Ascending aorta (tissue), 2 donors: ENCODE measurements at places on chromosomes 2 and 18. TPM values are rescaled to one million over a fixed set of nuclear protein-coding genes. Genes with fewer than 3 reads are reported as not detected.

DNA sequence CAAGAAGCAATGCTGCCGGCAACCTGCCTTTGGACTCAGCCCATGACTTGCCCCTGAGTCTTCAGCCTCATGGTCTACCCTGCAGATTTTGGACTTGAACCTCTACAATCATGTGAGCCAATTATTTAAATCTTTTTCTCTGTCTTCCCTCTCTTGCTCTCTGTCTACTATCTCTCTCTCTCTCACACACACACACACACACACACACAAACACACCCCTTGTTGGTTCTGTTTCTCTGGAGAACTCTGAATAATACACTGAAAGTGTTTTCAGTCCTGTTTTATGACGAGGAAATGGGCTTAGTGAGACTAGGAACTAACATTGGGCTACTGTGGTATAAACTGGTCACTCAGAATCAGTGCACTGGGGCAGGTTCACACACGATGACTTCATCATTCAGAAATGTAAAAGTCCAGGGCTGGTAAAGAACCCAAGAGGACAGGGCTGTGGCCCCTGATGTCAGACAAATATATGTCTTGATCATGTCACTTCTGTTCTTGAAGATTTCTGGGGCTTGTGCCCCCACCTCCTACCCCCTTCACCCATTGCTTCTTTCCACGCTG is 266.1 kb upstream of the SIX2 start:
- H3K4me3 ChIP-seq: no peak overlapping the region
- H3K4me1 ChIP-seq: peaks cover 9% of the 10 kb centered on the region
- no peak for DNase-seq
- no peaks in the 10 kb centered on the region for H3K36me3 ChIP-seq

The RNF125 gene
- total RNA-seq: 8.6 TPM

DNA sequence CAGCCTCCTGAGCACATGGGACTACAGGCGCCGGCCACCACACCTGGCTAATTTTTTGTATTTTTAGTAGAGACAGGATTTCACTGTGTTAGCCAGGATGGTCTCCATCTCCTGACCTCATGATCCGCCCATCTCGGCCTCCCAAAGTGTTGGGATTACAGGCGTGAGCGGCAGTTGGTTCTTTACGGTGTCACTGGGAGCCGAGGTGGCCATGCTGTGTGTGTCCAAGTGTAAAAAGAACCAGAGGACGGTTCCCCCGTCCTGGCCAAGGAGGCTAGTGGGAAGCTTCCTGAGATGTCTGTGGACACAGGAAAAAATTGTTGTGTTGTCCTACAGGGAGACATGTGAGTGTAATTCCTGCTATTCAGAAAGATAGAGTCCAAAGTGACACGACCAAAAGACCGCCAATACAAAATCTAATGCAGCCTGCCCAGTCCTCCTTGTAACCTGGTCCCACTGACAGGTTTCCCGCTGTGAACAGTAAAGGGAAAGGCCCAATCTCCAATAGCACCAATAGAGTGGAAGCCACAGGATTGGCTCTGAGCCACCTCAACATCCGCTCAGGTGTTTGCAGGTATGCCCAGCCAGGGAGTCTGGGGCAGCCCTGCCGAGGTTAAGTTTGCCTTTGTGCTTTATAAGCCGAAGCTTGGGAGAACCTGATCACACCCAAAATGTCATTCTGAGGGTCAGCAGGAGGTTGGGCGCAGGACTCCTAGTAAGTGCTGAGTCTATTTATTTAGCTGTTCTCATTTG is 40.6 kb downstream of the NCK2 start:
- DNase-seq: no peak
- no peaks in the 10 kb centered on the region for H3K36me3 ChIP-seq
- no peak overlapping the region for H3K27ac ChIP-seq
- no peak overlapping the region for H3K4me3 ChIP-seq

The FOXI3 gene
- total RNA-seq: not detected
